ENCODE measurements at places on chromosomes 7 and 10. TPM values are rescaled to one million over a fixed set of nuclear protein-coding genes. Genes with fewer than 3 reads are reported as not detected.

BBIP1 gene
- 1.5 TPM for total RNA-seq

KCNIP2 gene
- 1.1 TPM for total RNA-seq

- no peaks in the 10 kb centered on the region for H3K27me3 ChIP-seq
- H3K4me1 ChIP-seq: no peaks in the 10 kb centered on the region
- H3K27ac ChIP-seq: no peak overlapping the region
- no peak for DNase-seq
These were observed 287.1 kb upstream of the C7orf33 start for GRCh38 chr7:148303295-148304082.

DNA sequence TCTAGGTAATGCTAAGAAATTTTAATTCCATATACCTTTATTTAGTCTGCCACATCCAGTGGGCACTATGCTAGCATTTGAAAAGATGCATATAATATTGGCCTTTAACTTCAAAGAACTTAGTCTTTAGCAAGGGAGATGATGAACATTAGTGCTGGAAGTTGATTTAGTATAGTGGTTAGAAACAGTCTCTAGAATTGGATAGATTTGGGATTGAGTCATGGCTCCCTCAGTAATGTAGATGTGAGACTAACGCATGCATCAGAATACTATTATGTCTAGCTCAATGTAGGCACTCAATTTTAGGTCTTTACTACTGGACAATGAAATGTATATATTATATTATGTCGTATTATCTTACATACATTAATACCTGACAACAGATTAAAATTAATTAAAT lies 5.8 kb downstream of the DKK1 start:
- H3K27me3 ChIP-seq: no peaks in the 10 kb centered on the region
- no peak overlapping the region for H3K27ac ChIP-seq
- no peak for DNase-seq
- no peak overlapping the region for H3K4me3 ChIP-seq

ZNF853 gene
- total RNA-seq: 12.2 TPM

- no peak overlapping the region for H3K27ac ChIP-seq
- no peaks in the 10 kb centered on the region for H3K36me3 ChIP-seq
- H3K4me3 ChIP-seq: no peak overlapping the region
- DNase-seq: no peak
- H3K27me3 ChIP-seq: no peaks in the 10 kb centered on the region
These were observed 29.9 kb downstream of the SNX13 start for GRCh38 chr7:17910377-17910776.

CELF2 gene
- total RNA-seq: 26.6 TPM

- no peak overlapping the region for H3K4me3 ChIP-seq
- no peaks in the 10 kb centered on the region for H3K4me1 ChIP-seq
- no peak for DNase-seq
- H3K36me3 ChIP-seq: no peaks in the 10 kb centered on the region
- H3K27ac ChIP-seq: no peak overlapping the region
These were observed 174.2 kb upstream of the NPVF start for GRCh38 chr7:25402532-25402931.

GRCh38 chr7:34044734-34045353 lies 139.5 kb downstream of the BMPER start:
- no peak overlapping the region for H3K4me3 ChIP-seq
- H3K4me1 ChIP-seq: no peaks in the 10 kb centered on the region
- no peaks in the 10 kb centered on the region for H3K36me3 ChIP-seq
- DNase-seq: no peak

DNA sequence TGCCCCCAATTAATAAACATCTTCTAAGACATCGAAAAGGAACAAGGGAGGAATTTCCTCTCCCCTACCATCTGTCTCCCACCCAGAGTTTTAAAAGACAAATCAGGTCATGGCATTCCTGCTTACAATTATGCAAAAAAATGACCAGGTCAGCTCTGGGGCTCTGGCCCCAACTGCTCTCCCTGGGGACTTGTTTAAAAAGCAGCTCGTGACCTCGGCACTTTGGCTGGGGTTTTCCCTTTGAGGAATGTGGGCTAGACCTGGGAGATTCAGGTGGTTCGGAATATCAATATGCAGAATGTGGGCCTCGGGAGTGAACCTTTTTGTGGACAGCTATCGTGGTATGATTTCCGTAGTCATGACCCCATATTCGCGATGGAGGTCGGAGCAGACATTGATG lies 648 bp upstream of the RADIL start:
- H3K4me1 ChIP-seq: peaks cover 2% of the 10 kb centered on the region
- H3K4me3 ChIP-seq: no peak overlapping the region
- no peak for DNase-seq
- no peaks in the 10 kb centered on the region for H3K36me3 ChIP-seq
- H3K27me3 ChIP-seq: no peaks in the 10 kb centered on the region

GRCh38 chr10:118672766-118673715 lies 77.6 kb upstream of the PRLHR start:
- H3K27me3 ChIP-seq: no peaks in the 10 kb centered on the region
- peaks cover 17% of the 10 kb centered on the region for H3K36me3 ChIP-seq
- no peak for DNase-seq
- no peak overlapping the region for H3K27ac ChIP-seq
- H3K4me3 ChIP-seq: no peak overlapping the region

SYCE1 gene
- not detected for total RNA-seq

DNA sequence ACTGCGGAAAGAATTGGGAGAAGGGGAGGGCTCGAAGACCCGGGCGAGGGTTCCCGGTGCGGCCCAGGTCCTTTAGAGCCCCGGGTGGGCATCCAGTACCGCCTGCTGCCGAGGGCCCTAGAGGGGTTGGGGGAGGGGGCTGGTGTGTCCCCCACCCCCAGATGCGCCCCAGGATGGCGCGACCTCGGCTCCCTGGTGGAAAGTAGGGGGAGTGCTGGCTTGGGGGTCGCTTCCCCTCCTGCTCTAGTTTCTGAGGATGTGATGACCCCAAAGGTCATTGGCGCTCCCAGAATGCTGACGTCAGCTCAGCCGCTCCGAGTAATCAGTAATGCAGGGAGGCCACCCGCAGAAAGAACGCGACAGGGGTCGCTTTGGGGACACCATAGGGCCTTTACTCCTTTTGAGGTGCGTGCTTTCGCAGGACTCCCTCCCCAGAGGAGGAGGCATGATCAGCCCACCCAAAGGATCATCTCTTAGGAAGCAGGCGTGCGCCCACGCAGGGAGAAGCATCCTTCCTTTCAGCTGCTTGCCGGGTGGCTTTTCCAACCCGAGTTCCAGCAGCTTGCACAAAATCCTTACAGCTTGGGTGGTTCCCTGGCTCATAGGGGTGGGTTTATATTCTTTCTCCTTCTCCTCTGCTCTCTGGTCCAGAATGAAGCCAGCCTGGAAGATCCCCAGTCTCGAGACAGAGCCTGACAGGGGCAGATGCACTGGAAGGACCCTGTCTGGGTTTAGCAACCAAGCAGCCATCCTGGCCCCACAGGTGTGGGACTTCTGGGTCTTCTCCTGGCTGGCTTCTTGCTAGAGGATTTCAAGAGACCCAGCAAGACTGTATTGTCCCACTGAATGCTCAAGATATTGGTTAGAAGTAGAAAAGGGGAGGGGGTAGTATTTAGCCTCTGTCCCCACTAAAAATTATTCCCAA lies 1.3 kb upstream of the PRKAG2 start:
- no peaks in the 10 kb centered on the region for H3K27me3 ChIP-seq
- no peak overlapping the region for H3K27ac ChIP-seq
- no peaks in the 10 kb centered on the region for H3K36me3 ChIP-seq
- H3K4me1 ChIP-seq: peaks cover 5% of the 10 kb centered on the region
- DNase-seq: no peak

MYOZ1 gene
- 8.5 TPM for total RNA-seq

DNA sequence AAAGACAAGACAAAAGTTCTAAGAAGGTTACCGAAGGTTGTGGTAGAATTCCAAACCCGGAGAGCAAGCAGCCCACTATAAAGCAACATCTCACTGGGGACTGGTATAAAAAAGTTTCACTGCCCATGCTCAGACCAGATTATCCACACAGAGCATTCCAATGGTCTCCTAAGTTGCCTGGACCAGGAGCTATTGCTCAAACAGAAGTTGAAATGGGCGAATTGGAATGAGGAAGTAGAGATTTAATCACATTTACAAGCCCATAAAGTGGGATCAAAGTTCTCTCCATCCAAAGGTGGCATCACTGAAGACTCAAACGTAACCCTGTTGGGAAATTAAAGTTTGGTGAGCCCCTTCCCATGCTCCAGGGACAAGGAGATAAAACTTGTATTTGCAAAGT lies 19.8 kb downstream of the OR2F1 start:
- no peak overlapping the region for H3K27ac ChIP-seq
- no peaks in the 10 kb centered on the region for H3K36me3 ChIP-seq

DNA sequence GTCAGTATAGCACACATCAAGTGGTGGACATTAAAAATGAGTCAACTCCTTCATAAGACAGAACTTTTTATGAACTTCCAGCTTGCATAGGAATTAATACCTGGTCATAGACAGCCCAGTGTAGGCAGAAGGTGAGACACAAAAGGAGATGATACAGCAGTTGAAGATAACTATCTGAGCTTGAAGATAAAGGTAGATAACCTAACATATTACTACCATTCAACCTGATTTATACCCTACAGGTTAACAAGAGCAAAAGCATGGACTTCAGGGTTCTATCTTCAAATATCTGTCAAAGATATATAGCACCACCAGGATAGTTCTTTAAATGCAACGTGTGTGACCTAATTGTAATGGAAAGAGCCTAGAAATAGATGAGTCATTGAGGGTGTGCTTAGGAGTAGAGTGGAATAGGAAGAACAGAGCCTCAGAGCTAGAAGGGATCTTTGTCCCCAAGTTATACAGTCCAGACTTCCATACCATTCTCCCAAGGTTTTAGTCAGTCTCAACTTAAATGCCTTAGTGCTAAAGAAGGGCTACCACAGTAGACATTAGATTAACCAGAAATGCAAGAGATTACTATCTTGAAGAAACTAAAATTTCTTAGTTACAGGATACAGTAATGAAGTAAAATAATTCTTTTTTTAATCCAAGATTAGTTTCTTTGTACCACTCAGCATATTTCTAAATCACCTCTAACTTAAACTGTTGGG lies 9.2 kb downstream of the ZNF800 start:
- H3K4me1 ChIP-seq: no peaks in the 10 kb centered on the region
- H3K27me3 ChIP-seq: no peaks in the 10 kb centered on the region
- no peak for DNase-seq

NKX1-2 gene
- not detected for total RNA-seq

DNA sequence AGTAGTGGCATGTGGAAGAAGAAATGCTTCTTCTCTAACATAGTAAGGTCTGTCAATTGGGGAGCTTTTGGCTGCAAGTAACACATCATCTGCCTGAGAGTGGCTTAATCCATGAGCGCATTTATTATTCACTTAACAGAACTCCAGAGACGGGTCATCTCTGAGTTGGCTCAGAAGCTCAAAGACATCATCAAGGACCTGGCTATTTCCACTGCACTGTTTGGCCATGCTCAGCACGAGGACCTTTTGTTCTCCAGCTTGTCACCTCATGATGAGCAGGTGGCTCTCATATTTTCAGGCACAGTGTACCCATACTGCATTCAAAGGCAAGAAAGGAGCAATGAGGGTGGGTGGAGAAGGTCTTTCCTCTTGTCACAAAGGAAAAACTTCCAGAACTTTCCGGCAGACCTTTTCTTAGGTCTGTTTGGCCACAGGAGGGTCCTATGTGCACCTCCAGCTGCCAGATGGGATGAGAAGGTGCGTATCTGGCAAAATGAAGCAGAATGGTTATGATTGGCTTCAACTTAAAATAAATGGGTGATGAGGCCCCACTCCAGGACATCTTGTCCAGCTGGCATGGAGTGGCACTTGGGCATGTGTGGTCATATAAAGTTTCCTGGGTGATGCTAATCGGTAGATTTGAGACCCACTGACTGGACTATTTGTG lies 55.6 kb upstream of the SHH start:
- no peak for DNase-seq
- H3K4me1 ChIP-seq: no peaks in the 10 kb centered on the region
- H3K27ac ChIP-seq: no peak overlapping the region
- no peaks in the 10 kb centered on the region for H3K27me3 ChIP-seq
- no peaks in the 10 kb centered on the region for H3K36me3 ChIP-seq

DNA sequence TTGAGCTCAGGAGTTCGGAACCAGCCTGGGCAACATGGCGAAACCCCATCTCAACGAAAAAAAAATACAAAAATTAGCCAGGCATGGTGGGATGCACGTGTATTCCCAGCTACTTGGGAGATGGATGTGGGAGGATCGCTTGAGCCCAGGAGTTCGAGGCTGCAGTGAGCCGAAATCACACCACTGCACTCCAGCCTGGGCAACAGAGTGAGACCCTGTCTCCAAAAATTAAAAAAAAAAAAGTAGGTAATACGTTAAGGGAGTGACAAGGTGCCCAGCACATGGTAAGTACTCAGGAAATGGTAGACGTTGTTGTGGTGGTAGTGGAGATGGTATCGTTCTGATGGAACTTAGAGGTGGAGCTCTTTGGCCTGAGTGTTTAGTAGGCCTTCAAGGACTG lies 41.0 kb upstream of the XPNPEP1 start:
- no peak overlapping the region for H3K4me3 ChIP-seq
- no peak for DNase-seq
- no peak overlapping the region for H3K27ac ChIP-seq
- H3K4me1 ChIP-seq: peaks cover 47% of the 10 kb centered on the region
- H3K27me3 ChIP-seq: no peaks in the 10 kb centered on the region

SLC39A12 gene
- not detected for total RNA-seq

PRKAR2B gene
- 10.5 TPM for total RNA-seq

ASB4 gene
- total RNA-seq: 0.11 TPM

DNA sequence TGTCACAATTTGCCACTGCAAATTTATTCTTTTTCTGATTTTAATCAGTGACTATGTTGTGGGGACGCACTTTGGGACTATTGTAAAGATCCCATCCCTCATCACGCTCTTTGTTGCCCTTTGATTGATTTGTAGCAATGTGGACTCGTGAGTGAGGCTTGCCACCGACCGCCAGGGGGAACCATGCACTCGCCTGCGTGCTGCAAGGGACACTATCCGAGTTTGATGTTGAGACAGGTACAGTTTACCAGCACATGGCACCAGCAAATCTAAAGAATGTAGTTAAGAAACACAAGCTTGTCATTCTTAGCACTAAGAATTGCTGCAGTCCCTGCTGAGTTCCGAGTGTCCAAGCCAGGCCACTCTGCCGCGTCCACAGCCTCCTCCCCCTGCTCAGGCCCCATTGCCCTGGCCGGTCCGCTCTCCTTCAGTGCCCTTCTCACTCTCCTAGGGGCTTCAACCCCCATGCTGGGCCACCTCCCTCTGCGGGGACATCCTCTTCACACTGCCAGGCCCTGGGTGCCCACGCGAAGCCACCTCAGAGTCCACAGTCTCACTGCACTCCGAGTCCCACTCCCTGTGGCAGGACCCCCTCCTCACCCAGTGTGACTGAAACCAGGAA lies 2.0 kb upstream of the SFTPA2 start:
- H3K27ac ChIP-seq: no peak overlapping the region
- H3K36me3 ChIP-seq: no peaks in the 10 kb centered on the region
- H3K4me3 ChIP-seq: peak overlapping the region; percentile 35
- no peaks in the 10 kb centered on the region for H3K27me3 ChIP-seq
- DNase-seq: no peak

GPRIN2 gene
- total RNA-seq: 6.3 TPM

SLC26A4 gene
- 4.7 TPM for total RNA-seq

SSC4D gene
- total RNA-seq: not detected

- no peak overlapping the region for H3K27ac ChIP-seq
- H3K4me1 ChIP-seq: no peaks in the 10 kb centered on the region
- no peaks in the 10 kb centered on the region for H3K27me3 ChIP-seq
- H3K36me3 ChIP-seq: no peaks in the 10 kb centered on the region
- no peak for DNase-seq
These were observed 190.7 kb upstream of the ADO start for GRCh38 chr10:62613859-62614258.
